Activated B cell treated with CpG ODN at 0.5 μM for 24 hours (primary cell): ENCODE measurements at places on chromosomes 11 and 22. TPM values are rescaled to one million over a fixed set of nuclear protein-coding genes. Genes with fewer than 3 reads are reported as not detected.

NRXN2 gene
- 0.54 and 0.73 TPM in 2 replicates for total RNA-seq

NAALAD2 gene
- total RNA-seq, result not detected in 2 replicates

OR5P2 gene
- total RNA-seq, result not detected in 2 replicates

KRTAP5-11 gene
- total RNA-seq, result not detected in 2 replicates

CDON gene
- total RNA-seq, result 0.24 and 0.27 TPM in 2 replicates

MS4A13 gene
- not detected in 2 replicates for total RNA-seq

TRPM5 gene
- not detected in 2 replicates for total RNA-seq

SHISA8 gene
- 10.9 and 12.6 TPM in 2 replicates for total RNA-seq

MED19 gene
- 14.6 and 14.8 TPM in 2 replicates for total RNA-seq

ZBTB16 gene
- total RNA-seq, result 1.3 and 2.5 TPM in 2 replicates

PRG2 gene
- 0.76 and 1.1 TPM in 2 replicates for total RNA-seq

POTEH gene
- total RNA-seq, result not detected in 2 replicates

C1QTNF4 gene
- total RNA-seq, result not detected in 2 replicates

KRTAP5-10 gene
- 0.27 TPM in 1 of 2 replicates, not detected in the other for total RNA-seq

HBB gene
- 147 and 157 TPM in 2 replicates for total RNA-seq

TPBGL gene
- total RNA-seq, result not detected in 2 replicates

OR51E2 gene
- total RNA-seq, result not detected in 2 replicates

CCDC73 gene
- 0.07 TPM in 1 of 2 replicates, not detected in the other for total RNA-seq

HMOX1 gene
- 13.3 TPM in 2 replicates for total RNA-seq

EFCAB6 gene
- 0.46 TPM in 1 of 2 replicates, not detected in the other for total RNA-seq

CFAP300 gene
- total RNA-seq, result not detected in 2 replicates

GGA1 gene
- total RNA-seq, result 102 and 126 TPM in 2 replicates

VSIG10L2 gene
- total RNA-seq, result not detected in 2 replicates

MRGPRX3 gene
- total RNA-seq, result not detected in 2 replicates
